ENCODE measurements at places on chromosomes 12 and 14. TPM values are rescaled to one million over a fixed set of nuclear protein-coding genes. Genes with fewer than 3 reads are reported as not detected.

The CTDSP2 gene
- 38.6 TPM for total RNA-seq

GRCh38 chr12:99611599-99611998 is 36.0 kb upstream of the GARIN6 start:
- H3K36me3 ChIP-seq = no peaks in the 10 kb centered on the region
- H3K4me1 ChIP-seq = no peaks in the 10 kb centered on the region
- no peaks in the 10 kb centered on the region for H3K27me3 ChIP-seq
- H3K27ac ChIP-seq = no peak overlapping the region
- no peak overlapping the region for H3K4me3 ChIP-seq

DNA sequence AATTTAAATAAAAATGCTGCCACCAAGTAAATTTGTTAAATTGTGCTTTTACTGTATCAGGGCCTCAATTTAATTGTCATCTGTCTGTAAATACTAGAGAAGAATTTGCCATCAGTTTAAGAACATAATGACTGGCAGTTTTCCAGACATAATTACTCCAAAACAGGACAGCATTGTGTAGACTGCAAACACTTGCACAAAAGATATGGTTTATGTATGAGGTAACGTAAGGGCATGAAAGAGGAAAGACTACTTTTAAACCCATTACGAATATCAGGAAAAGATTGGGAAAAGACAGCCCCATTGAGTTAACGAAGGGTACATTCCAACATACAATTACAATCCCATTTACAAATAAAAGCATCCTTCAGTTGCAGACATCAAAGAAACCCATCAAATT is 59.8 kb upstream of the KRR1 start:
- no peak overlapping the region for H3K4me3 ChIP-seq
- no peaks in the 10 kb centered on the region for H3K36me3 ChIP-seq
- no peaks in the 10 kb centered on the region for H3K27me3 ChIP-seq
- no peak for DNase-seq
- H3K4me1 ChIP-seq = no peaks in the 10 kb centered on the region

- no peaks in the 10 kb centered on the region for H3K27me3 ChIP-seq
- DNase-seq = no peak
- H3K36me3 ChIP-seq = no peaks in the 10 kb centered on the region
- peaks cover 9% of the 10 kb centered on the region for H3K4me1 ChIP-seq
Observed at GRCh38 chr14:105198588-105198987, 17.5 kb upstream of the NUDT14 start.

The CLEC2A gene
- total RNA-seq = not detected

DNA sequence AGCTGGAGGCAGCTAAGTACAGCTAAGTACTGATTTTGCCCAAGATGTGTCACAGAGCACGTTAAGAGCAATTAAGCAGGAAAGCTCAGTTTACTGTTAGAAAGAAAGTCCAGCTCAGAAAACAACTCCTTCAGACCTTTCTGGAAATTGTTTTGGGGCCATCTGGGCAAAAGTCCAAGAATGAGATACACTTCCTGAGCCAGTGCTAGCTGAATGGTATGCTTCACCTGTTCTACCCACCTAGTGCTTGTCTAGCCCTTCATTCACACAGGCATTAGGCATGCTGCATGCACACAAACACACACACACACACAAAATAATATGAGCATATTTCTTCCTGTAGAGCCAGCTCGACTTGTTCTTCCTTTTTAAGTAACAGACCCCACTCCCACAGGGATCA is 6.6 kb upstream of the IKZF4 start:
- H3K4me3 ChIP-seq = no peak overlapping the region
- H3K36me3 ChIP-seq = no peaks in the 10 kb centered on the region
- no peaks in the 10 kb centered on the region for H3K27me3 ChIP-seq
- H3K27ac ChIP-seq = no peak overlapping the region
- peaks cover 5% of the 10 kb centered on the region for H3K4me1 ChIP-seq

GRCh38 chr12:68376901-68377300 is 44.7 kb upstream of the MDM1 start:
- no peak for DNase-seq
- no peaks in the 10 kb centered on the region for H3K4me1 ChIP-seq
- no peaks in the 10 kb centered on the region for H3K36me3 ChIP-seq

DNA sequence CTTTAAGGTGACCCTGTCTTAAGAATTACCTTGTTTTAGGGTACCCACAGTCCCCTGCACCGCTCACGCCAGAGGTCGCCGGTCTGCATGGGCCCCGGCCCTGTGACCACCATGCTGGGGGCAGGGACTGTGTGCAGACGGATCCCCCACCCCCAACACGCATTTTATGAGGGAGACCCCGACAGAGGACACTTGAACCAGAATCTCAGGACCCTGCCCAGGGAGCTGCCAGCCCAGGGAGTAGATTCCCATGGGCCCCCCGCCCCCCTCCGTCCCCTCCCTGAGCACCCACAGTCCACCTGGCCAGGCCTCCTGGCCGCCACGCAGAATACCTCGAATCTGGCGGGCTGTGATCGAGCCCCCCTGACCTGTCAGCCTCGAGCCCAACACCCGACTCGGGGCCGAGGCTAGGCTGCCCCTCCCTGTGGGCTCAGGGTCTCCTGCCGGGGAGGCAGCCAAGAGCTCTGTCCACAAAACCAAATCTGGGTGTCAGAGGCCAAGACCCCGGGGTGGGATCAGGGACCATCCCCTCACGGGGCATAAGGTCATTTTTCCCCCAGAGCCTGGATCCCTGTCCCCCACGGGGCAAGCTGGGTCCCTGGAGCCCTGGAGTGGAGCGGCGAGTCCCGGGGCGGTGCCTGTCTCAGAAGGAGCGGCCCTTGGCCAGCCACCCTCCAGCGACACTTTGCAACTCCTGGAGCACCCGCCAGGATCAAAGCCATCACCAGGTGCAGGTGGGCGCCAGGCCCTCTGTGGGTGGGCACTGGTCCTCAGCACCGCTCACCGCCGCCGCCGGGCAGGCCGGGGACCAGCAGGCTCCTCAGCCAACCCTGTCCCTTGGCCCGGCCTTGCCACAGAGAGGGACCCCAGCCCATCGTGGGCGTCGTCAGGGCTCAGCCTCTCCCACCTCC is 155.8 kb upstream of the PKP2 start:
- no peaks in the 10 kb centered on the region for H3K36me3 ChIP-seq
- no peaks in the 10 kb centered on the region for H3K4me1 ChIP-seq
- no peak for DNase-seq
- H3K4me3 ChIP-seq = no peak overlapping the region
- no peak overlapping the region for H3K27ac ChIP-seq
- no peaks in the 10 kb centered on the region for H3K27me3 ChIP-seq

The ABCD2 gene
- under 0.01 TPM for total RNA-seq

- no peaks in the 10 kb centered on the region for H3K36me3 ChIP-seq
- no peaks in the 10 kb centered on the region for H3K27me3 ChIP-seq
Observed at GRCh38 chr12:153080-153746, 60.7 kb downstream of the SLC6A12 start.

The METTL1 gene
- 3.8 TPM for total RNA-seq

- no peaks in the 10 kb centered on the region for H3K36me3 ChIP-seq
- no peak for DNase-seq
- H3K27me3 ChIP-seq = no peaks in the 10 kb centered on the region
Observed at GRCh38 chr12:30862486-30862885, 64.1 kb upstream of the TSPAN11 start.

DNA sequence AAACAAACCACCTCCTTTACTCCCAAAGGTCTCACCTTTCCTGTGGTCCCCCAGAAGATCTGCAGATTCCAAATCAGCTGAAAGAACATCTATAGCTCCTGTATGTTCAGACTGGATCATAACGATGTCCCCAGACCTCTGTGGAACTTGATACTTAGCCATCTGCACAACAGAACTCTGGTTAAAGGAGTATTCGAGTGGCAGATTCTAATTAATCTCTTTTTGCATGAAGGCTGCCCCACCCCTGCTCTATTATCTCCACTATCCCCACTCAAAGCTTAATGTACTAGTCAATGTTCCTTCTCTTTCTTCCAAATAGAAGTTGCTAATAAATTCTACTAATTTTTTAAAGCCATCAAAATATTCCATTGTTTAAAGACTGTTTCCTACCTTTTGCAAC is 22.8 kb downstream of the GSTZ1 start:
- no peaks in the 10 kb centered on the region for H3K27me3 ChIP-seq
- H3K4me1 ChIP-seq = no peaks in the 10 kb centered on the region
- no peak overlapping the region for H3K4me3 ChIP-seq
- H3K27ac ChIP-seq = no peak overlapping the region

The KRT83 gene
- not detected for total RNA-seq

- no peak for DNase-seq
- H3K27me3 ChIP-seq = no peaks in the 10 kb centered on the region
- H3K4me1 ChIP-seq = no peaks in the 10 kb centered on the region
- no peaks in the 10 kb centered on the region for H3K36me3 ChIP-seq
- no peak overlapping the region for H3K27ac ChIP-seq
Observed at GRCh38 chr12:75271576-75271975, 58.5 kb downstream of the CAPS2 start.

The GPR65 gene
- 2.3 TPM for total RNA-seq

The LTB4R gene
- 2.1 TPM for total RNA-seq

- no peak for DNase-seq
- H3K36me3 ChIP-seq = no peaks in the 10 kb centered on the region
- no peak overlapping the region for H3K27ac ChIP-seq
- H3K27me3 ChIP-seq = no peaks in the 10 kb centered on the region
- H3K4me3 ChIP-seq = no peak overlapping the region
- H3K4me1 ChIP-seq = no peaks in the 10 kb centered on the region
Observed at GRCh38 chr14:20485900-20486299, 16.7 kb downstream of the PNP start.

The AKAP5 gene
- total RNA-seq = 2.3 TPM
